Small intestine (tissue), 16 donors: ENCODE measurements at places on chromosomes 7 and 10.
A peak's percentile ranks its signal among the peaks of the same experiment; 100 is the strongest.

GRCh38 chr7:2807845-2808772 is 36.0 kb downstream of the GNA12 start:
- H3K4me3 ChIP-seq: no peak overlapping the region
- no peak overlapping the region for H3K27ac ChIP-seq
- DNase-seq: peak; percentile 31
- no peaks in the 10 kb centered on the region for H3K27me3 ChIP-seq
- peaks cover 17% of the 10 kb centered on the region for H3K36me3 ChIP-seq

DNA sequence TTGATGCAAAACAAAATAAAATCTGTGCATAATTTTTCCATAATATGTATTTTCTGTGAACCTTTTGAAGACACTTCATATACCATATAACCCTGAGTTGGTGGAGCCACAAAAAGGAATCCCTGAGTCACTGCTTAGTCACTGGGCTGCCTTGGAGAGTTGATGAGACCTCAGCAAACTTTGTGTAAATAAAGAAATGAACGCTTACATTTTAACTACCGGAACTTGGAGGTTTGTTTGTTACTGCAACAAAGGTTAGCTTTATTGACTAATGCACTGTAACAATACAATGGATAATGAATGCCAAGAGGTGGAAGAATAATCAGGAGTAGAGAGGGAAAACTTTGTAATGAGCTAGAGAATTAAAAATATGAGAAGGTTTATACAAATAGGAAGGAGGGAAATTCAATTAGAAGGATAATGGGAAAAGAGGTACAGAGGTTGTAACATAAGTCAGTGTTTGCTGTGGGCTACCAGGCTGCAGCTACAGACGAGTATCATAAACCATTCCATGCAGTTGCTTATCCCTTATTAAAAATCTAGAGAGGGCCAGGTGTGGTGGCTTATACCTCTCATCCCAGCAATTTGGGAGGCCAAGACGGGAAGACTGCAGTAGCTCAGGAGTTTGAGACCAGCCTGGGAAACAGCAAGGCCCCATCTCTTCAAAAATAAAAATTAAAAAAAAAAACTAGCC is 1042.1 kb downstream of the TYW1 start:
- no peak overlapping the region for H3K27ac ChIP-seq
- no peak overlapping the region for H3K4me3 ChIP-seq
- H3K4me1 ChIP-seq: no peaks in the 10 kb centered on the region
- no peaks in the 10 kb centered on the region for H3K27me3 ChIP-seq

GRCh38 chr10:116094356-116094755 is 178.7 kb downstream of the GFRA1 start:
- no peaks in the 10 kb centered on the region for H3K4me1 ChIP-seq
- H3K27me3 ChIP-seq: no peaks in the 10 kb centered on the region

DNA sequence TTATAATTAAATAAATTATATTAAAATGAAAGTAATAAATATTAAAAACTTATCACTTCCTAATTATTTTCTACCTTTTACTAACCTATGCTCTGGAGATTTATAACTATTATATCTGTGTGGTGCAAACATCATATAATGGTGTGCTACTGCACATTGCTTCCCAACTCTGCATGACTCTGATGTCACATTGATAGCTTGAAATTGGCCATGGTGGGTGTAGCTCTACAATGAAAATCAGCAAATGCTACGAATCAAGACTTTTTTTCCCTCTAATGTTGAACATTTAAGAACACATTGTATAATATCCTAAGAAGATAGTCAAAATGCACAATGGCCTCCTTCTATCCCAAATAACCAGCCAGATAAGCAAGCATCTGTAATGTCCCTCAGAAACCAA is 99.1 kb downstream of the ARMH3 start:
- no peaks in the 10 kb centered on the region for H3K27me3 ChIP-seq
- DNase-seq: no peak
- H3K4me1 ChIP-seq: no peaks in the 10 kb centered on the region

GRCh38 chr7:22476824-22477223 is 23.2 kb downstream of the STEAP1B start:
- H3K36me3 ChIP-seq: no peaks in the 10 kb centered on the region
- DNase-seq: no peak
- H3K4me3 ChIP-seq: no peak overlapping the region
- H3K27me3 ChIP-seq: no peaks in the 10 kb centered on the region

DNA sequence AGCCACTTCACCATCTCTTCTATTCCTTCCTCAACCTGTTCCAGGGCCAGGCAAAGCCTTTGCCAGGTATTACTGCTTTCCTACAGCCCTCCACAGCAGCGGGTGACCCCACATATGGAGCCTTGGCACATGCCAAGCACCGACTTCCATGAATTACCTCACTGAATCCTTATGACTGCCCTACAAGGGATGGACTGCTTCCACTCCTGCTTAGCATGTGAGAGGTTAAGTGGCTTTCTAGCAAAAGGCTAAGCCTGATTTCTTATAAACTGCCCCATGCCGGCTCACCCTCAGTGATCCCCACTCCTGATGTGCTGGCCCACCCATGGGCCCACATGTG is 44.0 kb upstream of the PDLIM1 start:
- no peak for DNase-seq
- H3K4me3 ChIP-seq: no peak overlapping the region
- H3K27me3 ChIP-seq: no peaks in the 10 kb centered on the region
- no peaks in the 10 kb centered on the region for H3K36me3 ChIP-seq
- peak overlapping the region; percentile 52 for H3K27ac ChIP-seq

DNA sequence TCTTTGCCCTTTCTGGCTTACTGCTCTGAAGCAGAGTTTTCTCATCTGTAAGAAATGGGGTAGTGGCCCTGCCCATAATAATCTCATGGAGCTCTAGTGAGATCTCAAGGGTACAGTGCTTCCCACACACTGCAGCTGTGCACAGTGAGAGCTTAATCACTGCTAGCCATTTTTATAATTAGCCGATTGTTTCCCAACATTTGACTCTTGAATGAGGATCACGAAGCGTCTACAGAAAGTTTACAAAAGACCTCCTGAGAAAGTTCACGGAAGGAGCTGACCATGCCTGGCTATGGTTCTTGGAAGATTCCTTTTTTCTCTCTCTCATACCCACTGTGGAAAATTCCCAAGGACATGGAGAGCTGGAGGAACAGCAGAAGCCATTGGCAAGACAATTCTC is 70.4 kb downstream of the FAM171A1 start:
- H3K4me1 ChIP-seq: no peaks in the 10 kb centered on the region
- no peaks in the 10 kb centered on the region for H3K27me3 ChIP-seq
- H3K27ac ChIP-seq: no peak overlapping the region
- H3K4me3 ChIP-seq: no peak overlapping the region
- H3K36me3 ChIP-seq: peaks cover 2% of the 10 kb centered on the region
- DNase-seq: no peak

DNA sequence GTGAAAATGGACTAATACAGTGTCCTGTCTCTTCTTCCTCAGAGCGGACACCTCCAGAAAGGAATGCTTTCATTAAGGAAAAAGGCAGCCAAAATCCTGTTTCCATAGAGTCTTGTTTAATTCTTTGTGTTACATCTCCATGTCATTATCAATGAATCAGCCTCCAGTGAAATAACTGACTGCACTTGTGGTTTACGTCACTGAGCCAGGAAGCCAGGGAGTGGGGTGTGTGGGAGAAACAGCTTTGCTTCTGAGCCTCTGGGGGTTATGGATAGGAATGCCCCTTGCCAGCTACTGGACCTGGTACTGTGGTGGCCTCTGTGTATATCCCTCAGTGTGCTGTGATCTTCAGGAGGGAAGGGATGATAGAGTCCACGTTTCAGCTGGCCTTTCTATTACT is 416.8 kb downstream of the GALNT17 start:
- DNase-seq: no peak
- H3K4me3 ChIP-seq: no peak overlapping the region
- no peaks in the 10 kb centered on the region for H3K4me1 ChIP-seq
- H3K36me3 ChIP-seq: no peaks in the 10 kb centered on the region
- H3K27ac ChIP-seq: no peak overlapping the region
- no peaks in the 10 kb centered on the region for H3K27me3 ChIP-seq

- H3K36me3 ChIP-seq: no peaks in the 10 kb centered on the region
- H3K27me3 ChIP-seq: no peaks in the 10 kb centered on the region
- no peak overlapping the region for H3K27ac ChIP-seq
- no peaks in the 10 kb centered on the region for H3K4me1 ChIP-seq
- H3K4me3 ChIP-seq: no peak overlapping the region
- DNase-seq: no peak
These were observed 162.0 kb downstream of the IQUB start for GRCh38 chr7:123372368-123372767.

DNA sequence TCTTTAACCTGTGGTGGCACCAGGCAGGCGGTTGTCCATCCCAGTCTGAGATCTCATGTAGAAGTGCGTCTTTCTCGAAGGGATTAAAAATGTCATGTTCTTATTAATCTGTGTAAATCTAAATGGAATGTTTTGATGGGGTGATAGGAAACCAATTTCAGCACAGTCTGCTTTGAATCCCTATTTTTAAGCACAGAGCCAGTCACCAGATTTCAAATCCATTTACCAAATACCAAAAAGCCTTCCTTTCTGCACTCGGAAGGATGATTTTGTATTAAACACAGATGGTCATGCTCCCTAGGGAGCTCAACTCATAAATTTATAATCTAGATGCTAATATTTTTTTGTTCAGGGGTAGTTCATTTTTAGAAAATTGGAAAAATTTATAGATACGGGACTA is 160.6 kb upstream of the AOAH start:
- H3K36me3 ChIP-seq: no peaks in the 10 kb centered on the region
- no peaks in the 10 kb centered on the region for H3K27me3 ChIP-seq
- H3K27ac ChIP-seq: no peak overlapping the region
- no peak overlapping the region for H3K4me3 ChIP-seq
- H3K4me1 ChIP-seq: no peaks in the 10 kb centered on the region
- DNase-seq: no peak
